ENCODE measurements at places on chromosomes 2 and 18.
A peak's percentile ranks its signal among the peaks of the same experiment; 100 is the strongest.

DNA sequence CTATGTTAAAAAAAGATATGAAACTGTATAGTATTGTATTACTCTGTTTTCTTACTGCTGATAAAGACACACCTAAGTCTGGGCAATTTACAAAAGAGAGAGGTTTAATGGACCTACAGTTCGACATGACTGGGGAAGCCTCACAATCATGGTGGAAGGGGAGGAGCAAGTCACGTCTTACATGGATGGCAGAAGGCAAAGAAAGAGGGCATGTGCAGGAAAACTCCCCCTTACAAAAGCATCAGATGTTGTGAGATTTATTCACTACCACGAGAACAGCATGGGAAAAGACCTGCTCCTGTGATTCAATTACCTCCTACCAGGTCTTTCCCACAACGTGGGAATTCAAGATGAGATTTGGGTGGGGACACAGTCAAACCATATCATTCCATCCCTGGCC, 57.0 kb downstream of the NCOA1 start:
- no peaks in the 10 kb centered on the region for H3K4me1 ChIP-seq
- H3K4me3 ChIP-seq, result no peak overlapping the region
- H3K27me3 ChIP-seq, result no peaks in the 10 kb centered on the region
- H3K27ac ChIP-seq, result no peak overlapping the region
- no peaks in the 10 kb centered on the region for H3K36me3 ChIP-seq
- no peak for DNase-seq

GRCh38 chr18:4157352-4157751, 297.8 kb downstream of the DLGAP1 start:
- DNase-seq, result no peak
- H3K27me3 ChIP-seq, result no peaks in the 10 kb centered on the region
- no peaks in the 10 kb centered on the region for H3K36me3 ChIP-seq
- no peaks in the 10 kb centered on the region for H3K4me1 ChIP-seq
- H3K4me3 ChIP-seq, result no peak overlapping the region
- H3K27ac ChIP-seq, result no peak overlapping the region

DNA sequence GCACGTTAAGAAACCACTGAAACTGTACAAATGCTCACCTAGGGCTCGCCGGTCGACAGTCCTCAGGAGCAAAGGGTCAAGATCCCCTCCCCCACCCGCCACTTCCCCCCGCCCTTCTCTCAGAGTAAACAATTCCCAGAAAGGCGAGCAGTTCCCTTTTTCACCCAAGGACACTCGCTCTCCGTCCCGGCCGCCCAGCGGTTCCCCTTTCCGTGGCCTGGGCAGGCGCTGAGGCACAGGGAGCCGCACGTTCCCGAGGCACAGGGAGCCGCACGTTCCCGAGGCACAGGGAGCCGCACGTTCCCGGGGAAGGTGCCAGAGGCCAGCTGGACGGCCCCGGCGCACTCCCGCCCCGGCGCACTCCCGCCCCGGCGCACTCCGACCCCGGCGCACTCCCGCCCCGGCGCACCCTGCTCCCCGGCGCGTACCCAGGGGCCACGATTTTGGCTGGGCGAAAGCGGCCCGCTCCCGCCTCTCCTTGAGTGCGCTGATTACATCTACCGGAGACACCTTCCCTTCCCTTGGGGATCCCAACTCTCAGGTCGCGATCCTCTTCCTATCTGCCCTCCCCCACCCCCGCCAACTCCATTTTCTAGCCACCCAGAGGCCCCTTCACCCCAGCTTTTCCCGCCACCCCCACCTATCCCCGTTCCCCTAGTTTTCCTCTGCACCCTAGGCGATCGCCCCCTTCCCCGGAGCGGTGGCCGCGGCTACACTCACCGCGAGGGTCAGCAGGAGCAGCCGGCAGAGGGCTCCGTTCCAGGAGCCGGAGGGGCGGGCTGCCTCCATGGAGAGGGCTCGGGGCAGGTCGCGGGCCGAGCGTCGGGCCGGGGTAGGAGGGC, 817 bp downstream of the DSC2 start:
- no peaks in the 10 kb centered on the region for H3K27me3 ChIP-seq
- H3K36me3 ChIP-seq, result no peaks in the 10 kb centered on the region
- peak overlapping the region; percentile 99 for H3K27ac ChIP-seq
- no peak for DNase-seq

- H3K4me1 ChIP-seq, result peaks cover 14% of the 10 kb centered on the region
- no peaks in the 10 kb centered on the region for H3K36me3 ChIP-seq
- no peaks in the 10 kb centered on the region for H3K27me3 ChIP-seq
- H3K4me3 ChIP-seq, result no peak overlapping the region
These were observed 32.6 kb upstream of the SP3 start for GRCh38 chr2:173997753-173998152.

DNA sequence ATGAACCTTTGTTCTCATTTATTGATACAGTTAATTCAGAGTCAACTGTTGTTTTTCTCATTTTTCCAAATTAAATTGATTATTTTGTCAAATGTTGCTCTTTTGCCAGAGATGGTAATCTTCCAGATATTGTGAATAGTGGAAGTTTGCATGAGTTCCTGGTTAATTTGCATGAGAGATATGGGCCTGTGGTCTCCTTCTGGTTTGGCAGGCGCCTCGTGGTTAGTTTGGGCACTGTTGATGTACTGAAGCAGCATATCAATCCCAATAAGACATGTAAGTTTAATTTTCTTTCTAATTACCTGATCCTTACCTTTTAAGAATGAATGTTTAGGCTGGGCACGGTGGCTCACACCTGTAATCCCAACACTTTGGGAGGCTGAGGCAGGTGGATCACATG, 7.8 kb downstream of the CYP20A1 start:
- H3K36me3 ChIP-seq, result no peaks in the 10 kb centered on the region
- no peak for DNase-seq
- H3K4me3 ChIP-seq, result no peak overlapping the region
- no peaks in the 10 kb centered on the region for H3K27me3 ChIP-seq
- H3K4me1 ChIP-seq, result peaks cover 3% of the 10 kb centered on the region

DNA sequence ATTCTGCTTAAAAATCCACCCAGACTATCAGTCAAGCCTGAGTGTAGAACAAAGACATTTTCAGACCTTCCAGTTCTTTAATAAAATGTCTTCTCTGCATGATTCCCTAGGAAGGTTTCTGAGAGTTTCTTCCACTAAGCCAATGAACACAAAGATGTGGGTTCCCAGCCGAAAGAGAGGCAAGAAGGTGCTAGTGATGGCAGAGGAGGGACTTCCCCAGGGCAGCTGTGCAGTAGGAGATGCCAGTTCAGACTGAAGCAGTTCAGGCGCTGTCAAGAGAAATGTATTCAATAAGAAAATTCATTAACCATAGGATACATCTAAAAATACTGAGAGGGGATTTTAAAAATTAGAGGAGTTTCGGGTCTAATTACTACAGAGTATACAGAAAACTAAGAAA, 83.3 kb downstream of the RND3 start:
- H3K4me1 ChIP-seq, result no peaks in the 10 kb centered on the region
- H3K36me3 ChIP-seq, result no peaks in the 10 kb centered on the region
- no peak overlapping the region for H3K4me3 ChIP-seq
- H3K27ac ChIP-seq, result no peak overlapping the region

GRCh38 chr2:191255756-191256312, 10.6 kb downstream of the MYO1B start:
- no peak for DNase-seq
- H3K4me1 ChIP-seq, result no peaks in the 10 kb centered on the region
- no peaks in the 10 kb centered on the region for H3K36me3 ChIP-seq
- no peak overlapping the region for H3K27ac ChIP-seq

GRCh38 chr2:19580264-19580663, 221.8 kb upstream of the OSR1 start:
- no peak for DNase-seq
- no peaks in the 10 kb centered on the region for H3K27me3 ChIP-seq
- no peak overlapping the region for H3K4me3 ChIP-seq
- no peak overlapping the region for H3K27ac ChIP-seq
- H3K4me1 ChIP-seq, result no peaks in the 10 kb centered on the region
- H3K36me3 ChIP-seq, result no peaks in the 10 kb centered on the region

DNA sequence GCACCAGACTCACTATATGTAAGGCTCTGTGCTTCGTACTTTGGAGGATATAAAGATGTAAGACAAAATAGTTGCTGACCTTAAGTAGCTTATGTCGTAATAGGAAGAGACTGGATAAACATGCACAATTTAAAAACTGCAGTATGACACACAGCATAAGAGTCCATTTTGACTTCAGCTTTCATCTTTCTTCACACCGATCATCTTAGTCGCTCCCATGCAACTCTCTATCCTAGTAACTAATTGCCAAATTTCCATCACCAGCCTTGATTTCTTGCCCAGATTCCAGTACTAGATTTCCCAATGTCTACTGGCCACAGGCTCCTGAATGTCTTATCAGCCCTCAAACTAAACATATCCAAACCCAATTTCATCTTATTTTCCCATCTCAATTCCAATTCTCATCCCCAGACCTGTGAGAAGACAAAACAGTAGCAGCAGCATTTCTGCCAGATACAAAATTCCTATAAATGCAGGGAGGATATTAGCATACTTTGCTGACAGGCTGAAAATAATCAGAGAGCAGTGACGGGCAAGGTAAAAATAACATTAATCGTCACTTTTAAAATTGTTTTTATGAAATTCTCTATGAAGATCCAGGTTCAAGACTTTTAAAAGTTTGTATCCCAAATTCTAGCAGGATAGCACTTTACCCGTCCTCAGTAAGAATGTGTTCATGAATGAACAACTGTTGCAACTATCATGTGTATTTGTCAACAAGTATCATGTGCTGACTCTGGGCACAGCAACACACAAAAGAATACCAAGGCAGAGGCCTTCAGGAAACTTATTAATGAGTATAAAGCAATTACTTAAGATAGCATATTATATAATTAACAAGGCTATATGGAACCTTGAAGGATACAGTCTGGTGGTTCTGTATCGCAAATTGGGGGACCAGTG, 42.2 kb downstream of the KIDINS220 start:
- H3K27me3 ChIP-seq, result no peaks in the 10 kb centered on the region
- no peak overlapping the region for H3K4me3 ChIP-seq
- no peaks in the 10 kb centered on the region for H3K4me1 ChIP-seq
- H3K36me3 ChIP-seq, result peaks cover 94% of the 10 kb centered on the region
- DNase-seq, result no peak
- no peak overlapping the region for H3K27ac ChIP-seq

- no peak overlapping the region for H3K4me3 ChIP-seq
- no peak for DNase-seq
- H3K27me3 ChIP-seq, result no peaks in the 10 kb centered on the region
- no peaks in the 10 kb centered on the region for H3K36me3 ChIP-seq
- no peaks in the 10 kb centered on the region for H3K4me1 ChIP-seq
These were observed 138.9 kb upstream of the PELI1 start for GRCh38 chr2:64283006-64283570.

- no peaks in the 10 kb centered on the region for H3K36me3 ChIP-seq
- H3K27me3 ChIP-seq, result no peaks in the 10 kb centered on the region
- H3K4me3 ChIP-seq, result no peak overlapping the region
- H3K27ac ChIP-seq, result no peak overlapping the region
These were observed 2.9 kb upstream of the ARPC2 start for GRCh38 chr2:218214116-218214515.

DNA sequence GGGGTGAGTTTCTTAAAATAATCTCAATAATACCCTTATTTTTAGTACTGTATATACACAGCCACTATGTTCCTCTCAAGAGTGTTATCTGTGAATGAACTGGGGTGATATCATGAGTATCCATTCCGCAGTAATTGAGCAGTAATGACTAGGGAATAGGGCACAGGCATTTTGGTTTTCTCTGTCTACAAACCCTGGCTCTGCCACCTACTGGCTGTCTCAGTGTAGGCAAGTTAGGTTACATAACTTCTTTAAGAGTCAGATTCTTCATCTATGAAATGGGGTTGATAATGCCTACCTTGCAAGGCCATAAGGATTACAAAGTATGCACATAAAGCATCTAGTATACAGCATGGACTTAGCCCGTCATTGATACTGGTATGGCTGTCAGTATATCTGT, 555.8 kb downstream of the NRXN1 start:
- H3K36me3 ChIP-seq, result no peaks in the 10 kb centered on the region
- no peaks in the 10 kb centered on the region for H3K4me1 ChIP-seq
- no peak overlapping the region for H3K27ac ChIP-seq
- H3K27me3 ChIP-seq, result no peaks in the 10 kb centered on the region

GRCh38 chr18:54209471-54210180, 14.8 kb downstream of the MBD2 start:
- H3K4me1 ChIP-seq, result peaks cover 11% of the 10 kb centered on the region
- H3K27ac ChIP-seq, result no peak overlapping the region
- H3K4me3 ChIP-seq, result no peak overlapping the region
- H3K27me3 ChIP-seq, result no peaks in the 10 kb centered on the region
- H3K36me3 ChIP-seq, result no peaks in the 10 kb centered on the region
- DNase-seq, result no peak

DNA sequence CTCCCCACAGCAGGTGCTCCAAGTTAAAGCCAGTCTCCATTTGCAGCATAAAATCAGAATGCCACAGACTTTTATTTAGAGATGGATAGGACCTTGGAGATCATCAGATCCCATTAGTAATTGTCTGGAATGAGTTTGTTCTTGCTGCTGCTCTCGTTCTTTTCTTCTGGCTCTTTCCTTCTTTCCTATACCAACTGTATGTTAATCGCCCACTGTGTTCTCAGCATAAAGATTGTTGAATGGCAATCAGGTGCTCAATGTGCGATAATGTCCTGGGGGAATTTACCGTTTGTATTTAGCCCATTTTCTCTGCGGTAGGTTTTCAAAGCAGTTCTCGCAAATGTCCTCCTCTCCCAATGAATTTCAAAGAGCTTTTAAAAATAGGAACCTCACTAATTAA, 3.3 kb downstream of the GPR39 start:
- no peaks in the 10 kb centered on the region for H3K36me3 ChIP-seq
- no peak overlapping the region for H3K4me3 ChIP-seq
- peaks cover 6% of the 10 kb centered on the region for H3K27me3 ChIP-seq
- peaks cover 45% of the 10 kb centered on the region for H3K4me1 ChIP-seq

- DNase-seq, result no peak
- H3K4me3 ChIP-seq, result no peak overlapping the region
- H3K4me1 ChIP-seq, result no peaks in the 10 kb centered on the region
- H3K27ac ChIP-seq, result no peak overlapping the region
These were observed 562.6 kb downstream of the SPAG16 start for GRCh38 chr2:213846856-213847255.

DNA sequence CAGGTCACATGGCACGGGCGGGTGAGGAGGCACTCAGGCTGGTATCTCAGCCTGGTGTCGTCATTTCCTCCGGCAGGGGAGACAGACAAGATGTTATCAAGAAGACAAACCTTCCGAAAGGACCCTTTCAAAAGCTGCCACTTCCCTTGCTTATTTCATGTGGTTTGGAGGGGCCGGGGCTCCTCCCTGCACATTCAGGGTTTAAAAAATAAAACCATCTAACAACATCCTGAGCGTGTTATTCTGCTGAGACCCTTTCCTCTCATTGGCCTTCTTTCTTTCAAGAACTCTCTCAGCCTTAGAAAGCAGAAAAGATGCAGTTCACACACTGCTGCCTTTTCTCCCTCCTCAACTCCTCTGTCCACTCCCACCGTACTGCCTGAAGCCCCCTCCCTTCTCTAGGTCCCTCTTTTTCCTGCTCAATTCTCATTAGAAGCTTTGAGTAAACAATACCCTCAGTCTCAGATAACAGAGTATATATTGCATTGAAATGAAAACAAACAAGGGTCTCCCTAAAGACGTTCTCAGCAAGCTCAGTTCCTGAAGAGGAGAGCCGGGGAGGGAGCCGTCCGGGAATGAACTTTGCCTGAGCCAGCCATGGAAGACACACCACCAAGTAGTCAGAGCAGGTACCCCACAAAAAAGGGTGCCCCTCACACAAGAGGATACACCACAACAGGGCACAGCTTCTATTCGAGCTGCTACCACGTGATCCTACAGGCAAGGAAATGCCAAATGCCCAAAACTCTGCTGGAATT, 9.7 kb downstream of the SMAD7 start:
- no peaks in the 10 kb centered on the region for H3K27me3 ChIP-seq
- H3K4me3 ChIP-seq, result no peak overlapping the region
- no peaks in the 10 kb centered on the region for H3K36me3 ChIP-seq
